ENCODE measurements at places on chromosomes 4 and X. TPM values are rescaled to one million over a fixed set of nuclear protein-coding genes. Genes with fewer than 3 reads are reported as not detected.

DNA sequence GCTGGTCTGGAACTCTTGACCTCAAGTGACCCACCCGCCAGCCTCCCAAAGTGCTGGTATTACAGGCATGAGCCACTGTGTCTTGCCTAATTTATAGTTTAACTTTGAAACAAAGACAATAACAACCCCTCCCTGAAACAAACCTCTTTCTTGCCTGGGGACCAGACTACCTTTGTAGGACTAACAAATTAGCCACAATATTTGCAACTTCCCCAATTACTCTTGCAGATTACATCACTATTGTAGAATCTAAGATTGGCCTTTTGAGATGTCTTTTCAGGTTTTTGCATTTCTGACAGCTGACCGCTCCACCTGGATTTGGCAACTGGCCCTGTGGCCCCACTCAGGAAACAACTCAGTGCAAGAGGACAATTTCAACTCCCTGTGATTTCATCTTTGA, 84.8 kb downstream of the AKAP4 start:
- DNase-seq: no peak

The ADH1A gene
- 2.3 TPM for polyA plus RNA-seq

GRCh38 chr4:176953021-176953420, 160.3 kb upstream of the VEGFC start:
- DNase-seq: no peak

GRCh38 chr4:88439161-88439760, 17.7 kb upstream of the HERC5 start:
- no peak for DNase-seq

GRCh38 chr4:73867783-73868182, 1.4 kb upstream of the CXCL1 start:
- no peak for DNase-seq

GRCh38 chr4:77349796-77350195, 192.8 kb downstream of the CCNG2 start:
- DNase-seq: no peak

The UGT2A3 gene
- polyA plus RNA-seq: 63.1 TPM

- DNase-seq: no peak
Measured at GRCh38 chr4:185270885-185271284, 61.5 kb downstream of the SNX25 start.

- no peak for DNase-seq
Measured at GRCh38 chr4:173446416-173446815, 47.5 kb upstream of the SCRG1 start.

DNA sequence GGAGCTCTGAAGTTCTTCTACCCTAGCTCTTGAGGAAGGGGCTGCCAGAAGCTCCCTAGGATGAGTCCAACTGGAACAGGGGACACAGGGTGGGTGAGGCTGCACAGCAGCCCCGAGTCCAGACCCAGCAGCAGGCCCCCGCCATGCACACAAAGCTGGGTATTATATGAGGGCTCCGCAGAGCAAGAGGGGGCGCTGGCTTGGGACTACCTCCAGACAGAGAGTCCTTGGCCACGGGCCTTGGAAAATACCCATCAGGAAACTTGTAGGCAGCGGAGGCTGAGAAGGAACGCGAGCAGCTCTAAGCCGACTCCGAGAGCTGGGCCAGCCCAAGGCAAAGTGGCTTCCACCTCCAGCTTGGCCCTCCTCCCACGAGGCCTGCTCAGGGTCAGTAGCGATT, 8.1 kb downstream of the HCFC1 start:
- no peak for DNase-seq

The SULT1E1 gene
- 585 TPM for polyA plus RNA-seq

DNA sequence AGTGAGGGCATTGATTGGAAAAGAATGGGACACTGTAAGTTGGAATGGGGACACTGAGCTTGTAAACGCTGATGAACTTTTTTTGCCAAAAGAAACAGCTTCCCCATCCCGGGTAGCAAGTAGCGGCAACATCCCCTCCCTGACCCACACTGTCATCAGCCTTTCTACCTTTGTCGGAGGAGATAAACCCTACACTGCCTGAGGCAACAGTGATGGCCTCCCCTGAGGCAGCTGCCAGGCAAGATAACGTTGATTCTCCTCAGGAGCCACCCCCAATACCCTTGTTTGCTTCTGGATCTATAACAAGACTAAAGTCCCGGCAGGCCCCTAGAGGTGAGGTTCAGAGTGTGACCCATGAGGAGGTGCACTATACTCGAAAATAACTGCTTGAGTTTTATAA, 10.3 kb upstream of the RAB33B start:
- no peak for DNase-seq

- no peak for DNase-seq
Measured at GRCh38 chr4:33715841-33716395, 2528.4 kb downstream of the ARAP2 start.

GRCh38 chr4:17805580-17806155, 4.9 kb downstream of the DCAF16 start:
- DNase-seq: no peak

- DNase-seq: no peak
Measured at GRCh38 chr4:6229671-6230501, 29.5 kb upstream of the JAKMIP1 start.

- DNase-seq: no peak
Measured at GRCh38 chrX:39320165-39320564, 518.9 kb downstream of the MID1IP1 start.

GRCh38 chr4:2817701-2818350, 24.9 kb downstream of the SH3BP2 start:
- no peak for DNase-seq

Measured in left kidney (tissue), 8 donors.